ENCODE measurements at places on chromosomes 2 and 18.
A peak's percentile ranks its signal among the peaks of the same experiment; 100 is the strongest.

DNA sequence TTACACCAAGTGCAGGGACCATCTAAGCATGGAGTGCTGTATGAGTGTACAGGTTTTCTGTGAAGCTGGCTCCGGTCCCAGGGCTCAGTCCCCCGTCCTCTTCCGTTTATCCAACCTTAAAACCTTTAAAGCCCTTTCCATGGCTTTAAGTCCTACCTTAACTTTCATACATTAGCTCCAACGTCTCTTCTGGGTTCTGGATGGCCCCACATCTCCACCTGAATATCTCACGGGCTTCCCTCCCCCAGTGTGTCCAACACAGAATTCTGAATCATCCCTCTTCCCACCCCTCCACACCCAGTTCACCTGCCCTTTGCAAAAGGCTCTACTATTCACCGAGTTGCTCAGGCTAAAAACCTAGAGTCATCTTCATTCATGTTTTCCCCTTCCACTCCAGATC, 12.8 kb downstream of the ARHGAP25 start:
- DNase-seq, result no peak

DNA sequence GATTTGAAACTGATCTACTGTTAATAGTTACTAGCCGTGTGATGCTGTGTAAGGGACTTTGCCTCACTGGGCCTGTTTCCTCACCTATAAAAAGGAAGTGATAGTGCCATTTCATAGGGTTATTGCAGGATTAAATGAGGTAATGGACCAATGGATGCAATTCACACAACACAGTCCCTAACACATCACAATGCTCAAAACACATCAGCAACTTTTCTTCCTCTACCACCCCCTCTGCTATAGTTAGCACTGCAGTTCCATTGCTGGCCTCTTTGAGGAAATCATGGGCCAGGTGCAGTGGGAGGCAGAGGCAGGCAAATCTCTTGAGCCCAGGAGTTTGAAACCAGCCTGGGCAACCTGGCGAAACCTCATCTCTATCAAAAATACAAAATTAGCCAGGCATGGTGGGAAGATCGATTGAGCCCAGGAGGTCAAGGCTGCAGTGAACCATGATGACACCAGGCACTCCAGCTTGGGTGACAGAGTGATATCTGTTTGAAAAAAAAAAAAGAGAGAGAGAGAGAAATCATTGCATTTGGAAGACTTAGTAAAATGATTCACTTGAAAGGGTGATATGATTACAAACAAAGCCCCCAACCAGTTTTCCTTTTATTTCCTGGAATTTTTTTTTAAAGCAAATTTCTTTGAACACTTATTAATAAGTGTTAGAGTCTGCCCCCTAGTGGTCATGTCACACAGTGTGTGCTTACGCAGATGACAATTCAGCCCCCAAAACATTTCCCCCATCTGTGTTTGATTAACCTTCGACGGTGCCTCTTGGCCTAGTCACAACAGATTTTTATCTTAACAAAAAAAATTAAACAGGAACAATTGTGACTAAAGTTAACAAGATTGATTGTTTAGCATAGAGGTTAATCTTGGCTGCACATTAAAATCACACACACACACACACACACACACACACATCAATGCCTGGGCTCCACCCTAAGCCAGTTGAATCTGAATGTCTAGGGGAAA, 88.6 kb upstream of the BCL11A start:
- DNase-seq, result peak; percentile 38

GRCh38 chr2:67865917-67866316, 196.9 kb downstream of the C1D start:
- no peak for DNase-seq

- no peak for DNase-seq
Observed at GRCh38 chr2:19879120-19879519, 22.7 kb downstream of the TTC32 start.

DNA sequence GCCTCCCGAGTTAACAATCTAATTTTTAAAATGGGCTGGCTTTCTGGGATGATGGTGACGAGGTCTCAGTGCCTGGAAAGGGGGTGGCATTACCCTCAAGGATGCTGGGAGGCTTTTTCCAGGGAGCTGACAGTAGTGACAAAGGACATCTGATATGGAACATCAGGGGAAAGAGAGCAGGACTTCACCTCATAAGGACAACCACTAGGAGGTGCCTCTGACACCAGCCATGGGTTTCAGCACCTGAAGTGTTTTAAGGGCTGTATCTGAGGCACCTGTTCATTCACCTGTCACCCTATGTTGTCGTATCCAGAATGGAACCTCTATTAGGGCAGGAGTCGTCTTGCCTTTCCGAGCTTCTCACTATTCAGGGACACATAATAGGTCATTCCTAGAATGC, 10.8 kb downstream of the IL36B start:
- DNase-seq, result no peak

GRCh38 chr2:237299906-237300305, 114.1 kb downstream of the COL6A3 start:
- DNase-seq, result no peak

GRCh38 chr2:76210551-76210950, 499.8 kb upstream of the GCFC2 start:
- no peak for DNase-seq

GRCh38 chr2:36165132-36165531, 190.4 kb upstream of the CRIM1 start:
- no peak for DNase-seq

DNA sequence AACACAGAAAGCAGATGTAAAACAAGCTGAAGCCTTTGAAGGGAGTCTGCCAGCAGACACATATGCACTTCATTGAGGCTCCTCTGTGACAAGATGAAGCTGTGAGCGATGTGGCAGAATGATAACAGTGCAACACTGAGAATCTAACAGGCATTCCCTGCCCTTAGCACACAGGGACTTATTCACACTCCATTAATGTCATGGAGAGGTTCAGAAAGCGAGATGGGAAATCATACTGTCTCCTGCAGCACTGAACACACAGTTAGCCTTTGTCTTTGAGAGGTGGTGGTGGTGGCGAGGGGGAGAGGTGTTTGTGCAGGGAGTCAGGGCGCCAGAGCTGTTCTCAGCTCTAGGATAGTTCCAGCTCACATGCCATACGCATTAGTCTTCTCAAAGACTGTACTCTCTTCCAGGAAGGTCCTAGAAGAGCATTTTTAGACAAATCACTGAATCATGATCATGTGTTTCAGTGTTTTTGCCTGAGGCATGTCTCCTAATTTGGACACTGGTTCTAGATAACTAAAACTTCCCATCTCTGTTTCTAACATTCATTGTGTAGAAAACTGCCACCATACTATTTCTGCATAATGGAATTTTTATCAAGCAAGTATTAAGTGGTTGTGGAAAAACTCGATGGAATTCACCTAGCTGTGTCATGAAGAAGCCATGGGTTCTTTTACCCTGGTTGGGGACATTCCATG, 93.5 kb upstream of the ITGB6 start:
- DNase-seq, result no peak

- no peak for DNase-seq
Observed at GRCh38 chr2:20976527-20976926, 67.3 kb downstream of the APOB start.

GRCh38 chr2:50606860-50607259, 425.1 kb downstream of the NRXN1 start:
- DNase-seq, result no peak

- DNase-seq, result no peak
Observed at GRCh38 chr2:59744436-59744835, 809.0 kb downstream of the BCL11A start.

DNA sequence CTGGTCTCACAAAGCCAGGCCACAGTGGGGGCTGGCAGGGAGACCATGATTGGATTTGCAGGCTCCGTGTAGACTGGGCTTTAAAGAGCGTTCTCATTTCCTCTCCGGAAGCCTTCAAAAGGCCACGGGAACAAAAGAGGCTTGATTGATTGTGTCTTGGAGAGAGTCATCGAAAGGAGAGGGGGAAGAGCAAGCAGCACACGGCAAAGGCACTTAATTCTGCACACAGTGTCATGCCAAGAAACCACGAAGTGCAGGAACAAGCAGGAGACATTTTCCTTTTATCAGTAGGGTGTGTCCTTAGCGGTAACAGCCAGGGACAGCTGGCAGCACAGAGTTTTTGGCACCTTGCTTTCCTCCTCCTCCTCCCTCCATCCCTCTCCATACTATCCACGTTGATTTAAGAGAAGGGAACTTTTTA, 47.7 kb downstream of the GLI2 start:
- DNase-seq, result peak; percentile 30

DNA sequence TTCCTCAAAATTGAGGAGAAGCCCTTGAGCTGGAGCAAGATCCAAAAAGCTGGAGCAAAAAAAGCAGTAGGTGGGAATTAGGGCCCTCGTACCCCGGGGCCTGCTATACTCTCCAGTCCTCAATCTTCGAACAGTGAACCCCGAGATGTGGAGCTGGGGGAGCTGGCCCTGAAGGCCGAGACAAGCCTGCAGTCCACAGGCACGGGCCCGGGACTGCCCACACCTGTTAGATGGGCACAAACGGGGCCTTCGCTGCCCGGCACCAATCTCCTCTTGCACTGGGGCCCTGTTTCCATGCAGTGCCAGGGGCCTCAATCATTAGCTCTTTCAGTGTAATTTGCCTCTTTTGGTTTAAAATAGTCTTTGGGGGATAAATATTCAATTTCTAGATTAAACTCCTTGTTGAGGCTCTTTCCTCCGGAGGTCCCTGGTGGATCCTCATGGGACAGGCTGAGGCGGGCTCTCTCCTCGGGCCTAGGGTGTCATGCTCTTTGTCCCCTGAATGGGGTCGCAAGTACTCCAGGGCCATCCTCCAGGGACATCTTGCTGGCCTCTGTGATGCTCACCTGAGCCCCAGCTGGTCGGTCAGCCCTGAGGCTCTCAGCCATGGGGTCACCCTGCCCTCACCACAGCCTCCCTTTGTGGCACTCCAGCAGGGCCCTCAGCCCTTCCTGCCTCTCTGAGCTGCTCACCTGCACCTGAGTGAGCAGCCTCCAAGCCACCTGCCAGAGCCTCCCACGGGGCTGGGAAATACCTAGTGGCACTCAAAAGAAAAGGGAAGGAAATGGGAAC, 223.6 kb downstream of the ALPK2 start:
- no peak for DNase-seq

DNA sequence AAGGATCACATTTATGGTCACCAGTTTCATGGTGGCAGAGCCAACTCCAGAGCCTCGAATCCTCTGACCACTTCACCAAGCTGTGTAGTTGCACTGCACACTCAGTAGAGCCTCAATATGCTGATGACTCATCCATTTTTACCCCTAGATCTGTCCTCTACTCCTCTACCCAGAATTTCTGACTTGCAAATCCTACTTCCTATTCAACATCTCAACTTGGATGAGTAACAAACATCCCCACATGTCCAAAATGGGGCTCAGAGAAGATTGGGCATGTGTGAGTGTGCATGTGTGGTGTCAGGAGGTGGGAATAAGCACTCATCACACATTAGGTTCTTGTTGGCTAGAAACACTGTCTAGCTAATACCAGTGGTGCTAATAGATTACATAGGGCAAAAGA, 57.8 kb upstream of the IGFBP2 start:
- DNase-seq, result no peak

GRCh38 chr2:88049622-88050021, 6.0 kb downstream of the KRCC1 start:
- no peak for DNase-seq

GRCh38 chr2:62569907-62570841, 64.2 kb upstream of the TMEM17 start:
- DNase-seq, result no peak

GRCh38 chr2:174670446-174670845, 72.8 kb upstream of the WIPF1 start:
- DNase-seq, result no peak

GRCh38 chr2:62660582-62661262, 44.8 kb upstream of the EHBP1 start:
- DNase-seq, result no peak

GRCh38 chr2:174022431-174022830, 57.3 kb upstream of the SP3 start:
- no peak for DNase-seq

DNA sequence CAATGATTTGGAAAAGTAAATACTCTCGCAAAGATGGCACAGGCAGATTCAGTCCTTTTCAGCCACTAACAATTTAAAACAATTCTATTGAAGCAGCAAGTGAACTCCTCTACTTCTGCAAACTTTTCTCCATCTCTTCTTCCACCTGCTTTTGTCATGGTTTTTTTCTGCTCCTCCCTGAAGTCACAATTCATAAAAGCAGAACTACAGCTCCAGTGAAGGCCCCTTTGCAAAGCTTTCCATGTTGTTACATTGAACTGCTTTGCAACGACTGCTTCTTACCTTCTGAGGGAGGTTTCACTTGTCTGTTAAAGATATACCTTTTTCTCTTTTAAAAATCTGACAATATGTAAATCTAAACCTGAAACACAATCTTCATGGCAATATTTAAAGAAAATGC, 3.7 kb upstream of the SERTAD2 start:
- no peak for DNase-seq

GRCh38 chr2:197107291-197108269, 181.1 kb upstream of the PGAP1 start:
- DNase-seq, result no peak

GRCh38 chr2:218149848-218150440, 16.8 kb downstream of the CXCR1 start:
- no peak for DNase-seq

DNA sequence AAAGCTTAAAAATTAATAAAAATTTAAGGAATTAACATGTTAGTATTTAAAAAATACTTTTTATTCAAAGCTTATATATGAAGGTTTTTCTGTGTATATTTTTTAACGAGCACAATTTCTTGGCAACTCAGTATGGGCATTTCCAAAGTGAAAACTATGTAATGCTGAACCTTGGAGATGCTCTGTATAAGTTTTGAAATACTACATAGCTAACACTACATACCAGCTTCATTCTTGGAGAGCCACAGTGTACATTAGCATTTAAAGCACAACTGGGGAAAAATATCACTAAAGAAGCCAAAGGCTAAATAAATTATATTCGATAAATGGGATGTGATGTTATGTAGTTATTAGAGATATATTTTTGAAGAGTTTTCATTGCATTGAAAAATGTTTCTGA, 446.5 kb downstream of the CCDC85A start:
- DNase-seq, result no peak

DNA sequence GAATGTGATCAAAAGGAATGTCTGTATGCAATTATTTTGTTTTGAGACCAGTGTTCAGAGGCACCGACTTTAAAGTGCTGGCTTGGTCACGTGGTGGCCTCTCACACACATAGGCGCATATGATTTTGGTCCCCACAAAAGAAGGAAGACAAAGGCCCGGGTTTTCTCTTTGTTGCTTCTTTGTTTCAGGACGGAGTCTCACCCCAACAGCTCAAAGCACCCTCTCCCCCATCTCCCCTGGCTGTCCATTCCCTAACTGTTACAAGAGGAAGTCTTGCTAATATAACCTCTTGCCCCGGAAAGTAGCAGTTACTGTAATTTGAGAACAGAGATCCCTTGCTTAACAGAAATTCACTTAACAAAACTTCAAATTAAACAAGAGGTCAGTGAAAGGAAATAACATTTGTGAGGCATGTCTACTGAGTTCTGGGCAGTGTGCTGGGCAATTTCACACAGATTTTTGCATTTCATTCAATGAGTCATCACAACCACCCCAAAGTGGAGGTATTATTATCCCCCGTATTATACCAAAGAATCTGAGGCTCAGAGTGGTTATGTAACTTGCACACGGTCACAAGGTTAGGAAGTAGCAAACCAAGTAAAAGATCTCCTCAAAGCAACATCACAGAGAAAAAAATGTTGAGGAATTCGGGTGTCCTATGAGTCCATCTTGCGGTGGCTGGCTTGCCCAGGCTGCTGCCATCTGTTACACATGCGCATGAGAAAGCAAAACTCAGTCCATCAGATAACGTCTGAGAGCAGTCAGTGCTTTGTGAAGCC, 75.8 kb downstream of the SDC1 start:
- DNase-seq, result no peak

Data from NCI-H1105 treated with DMSO at 0.1 percent for 48 hours (cell line).